ENCODE measurements at places on chromosomes 11 and 22.

GRCh38 chr22:29673361-29674066 lies 46.3 kb upstream of the CABP7 start:
- no peak for ATAC-seq

GRCh38 chr22:48919851-48920589 lies 907.7 kb downstream of the BRD1 start:
- ATAC-seq: no peak

GRCh38 chr11:66230156-66230555 lies 38.3 kb upstream of the RAB1B start:
- ATAC-seq: no peak

GRCh38 chr11:58775066-58775708 lies 43.4 kb upstream of the GLYAT start:
- no peak for ATAC-seq

- no peak for ATAC-seq
Observed at GRCh38 chr11:32891657-32892354, 805 bp upstream of the QSER1 start.

- ATAC-seq: no peak
Observed at GRCh38 chr11:99135508-99135907, 114.8 kb downstream of the CNTN5 start.

- ATAC-seq: no peak
Observed at GRCh38 chr22:48784701-48785503, 1042.8 kb downstream of the BRD1 start.

GRCh38 chr11:66967670-66968425 lies 7.3 kb upstream of the C11orf86 start:
- no peak for ATAC-seq

- ATAC-seq: no peak
Observed at GRCh38 chr22:43370036-43370435, 26.9 kb upstream of the SCUBE1 start.

- no peak for ATAC-seq
Observed at GRCh38 chr11:69470301-69470700, 11.2 kb upstream of the LINC01488 start.

GRCh38 chr11:79617561-79617960 lies 176.7 kb upstream of the TENM4 start:
- ATAC-seq: no peak

GRCh38 chr11:115181538-115181937 lies 322.7 kb downstream of the CADM1 start:
- ATAC-seq: no peak

GRCh38 chr22:46158283-46158682 lies 8.0 kb downstream of the PPARA start:
- ATAC-seq: no peak

DNA sequence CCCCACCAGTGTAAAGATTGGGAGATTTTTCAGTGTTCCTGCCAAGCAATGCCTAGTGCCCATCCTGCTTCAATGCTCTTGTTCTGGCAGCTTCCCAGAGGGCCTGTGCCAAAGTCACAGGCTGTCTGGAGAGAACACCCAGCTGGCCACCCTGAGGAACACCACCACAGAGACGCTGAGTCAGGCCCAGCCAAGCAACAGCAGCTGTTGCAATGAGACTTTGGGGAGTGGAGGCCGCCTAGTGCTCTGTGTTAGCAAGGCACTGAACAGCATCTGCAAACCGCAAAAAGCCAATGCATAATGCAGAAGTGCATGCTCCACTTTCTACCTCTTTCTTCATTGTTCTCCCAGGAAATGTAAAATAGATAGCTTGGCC lies 168.1 kb downstream of the NXPE2 start:
- ATAC-seq: no peak

GRCh38 chr22:27344546-27344945 lies 457.0 kb downstream of the MN1 start:
- no peak for ATAC-seq

DNA sequence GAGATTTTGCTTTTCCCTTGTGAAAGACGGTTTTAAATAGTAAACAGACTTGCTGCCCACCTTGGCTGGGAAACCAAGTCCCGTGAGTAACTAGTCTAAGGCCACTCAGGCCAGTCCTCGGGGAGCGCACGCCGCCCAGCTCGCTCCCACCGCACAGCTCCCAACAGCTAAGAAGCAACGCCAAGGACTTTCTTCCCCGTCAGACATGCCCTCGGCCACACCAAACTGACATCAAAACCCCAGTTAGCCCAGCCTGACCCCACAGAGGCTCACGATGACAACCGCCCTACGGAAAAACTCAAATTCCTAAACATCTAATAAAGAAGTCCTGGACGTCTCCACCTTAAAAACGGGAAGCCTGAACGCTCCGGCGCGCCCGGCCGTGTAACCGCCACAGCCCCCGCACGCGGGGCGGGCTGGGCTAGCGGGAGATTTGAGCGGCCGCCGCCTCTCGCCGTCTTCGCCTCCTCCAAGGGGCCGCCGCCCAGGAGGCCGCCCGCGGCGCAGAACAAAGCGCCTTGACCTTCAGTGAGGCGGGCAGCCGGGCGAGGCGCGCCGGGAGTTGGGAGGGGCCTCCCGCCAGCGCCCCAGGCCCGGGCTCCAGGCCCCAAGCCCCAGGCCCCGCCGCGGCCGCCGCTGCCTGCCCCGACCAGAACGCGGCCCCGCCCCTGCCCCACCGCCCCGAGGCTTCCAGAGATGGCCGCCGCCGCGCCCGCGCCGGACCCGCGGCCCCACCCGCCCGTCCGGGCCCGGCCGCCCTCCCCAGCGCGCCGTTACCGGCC lies 486 bp downstream of the NAP1L4 start:
- ATAC-seq: peak; percentile 79

DNA sequence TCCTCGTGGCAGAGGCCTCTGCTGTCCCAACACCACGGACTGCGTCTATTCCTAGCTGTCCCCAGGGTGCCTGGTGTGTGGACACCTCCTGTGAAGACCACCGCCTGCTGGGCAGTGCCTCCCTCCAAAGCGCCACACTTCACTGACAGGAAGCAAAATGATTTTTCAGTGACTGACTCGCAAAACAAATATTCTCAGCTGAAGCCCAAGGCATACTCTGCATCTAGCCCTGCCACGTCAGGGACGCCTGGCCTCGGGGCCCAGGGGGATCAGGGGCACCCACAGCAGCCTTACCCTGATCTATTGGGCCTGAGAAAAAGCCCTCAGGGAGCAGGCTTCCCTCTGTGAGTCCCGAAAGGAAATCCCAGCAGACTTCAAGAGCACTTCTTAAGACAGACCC lies 2.2 kb downstream of the BRD1 start:
- ATAC-seq: no peak

- no peak for ATAC-seq
Observed at GRCh38 chr11:47332303-47332711, 20.2 kb downstream of the MYBPC3 start.

GRCh38 chr22:23415490-23415851 lies 164.6 kb downstream of the IGLL1 start:
- no peak for ATAC-seq

GRCh38 chr11:5550440-5551095 lies 2.2 kb upstream of the OR52H1 start:
- no peak for ATAC-seq

GRCh38 chr11:133600786-133601185 lies 68.5 kb upstream of the OPCML start:
- ATAC-seq: no peak

DNA sequence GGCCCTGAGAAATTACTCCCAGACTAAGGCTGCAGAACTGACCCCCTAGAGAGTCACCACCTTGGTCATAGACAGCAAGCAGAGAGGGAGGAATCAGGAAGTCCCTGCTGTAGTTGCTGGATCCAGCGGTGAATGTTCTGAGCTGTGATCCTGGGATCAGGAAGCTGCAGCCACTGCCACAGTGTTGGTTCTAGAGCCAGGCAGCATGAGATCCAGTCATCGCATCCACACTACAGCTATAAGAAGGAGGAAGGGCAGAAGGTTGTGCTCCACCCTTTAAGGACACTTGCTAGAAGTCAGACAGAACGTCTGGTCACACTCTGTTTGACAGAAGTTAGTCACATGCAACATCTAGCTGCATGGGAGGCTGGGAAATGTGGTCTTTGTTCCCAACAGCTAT lies 104.7 kb upstream of the OR4B1 start:
- no peak for ATAC-seq

GRCh38 chr11:71488681-71489270 lies 35.8 kb downstream of the NADSYN1 start:
- peak; percentile 31 for ATAC-seq

DNA sequence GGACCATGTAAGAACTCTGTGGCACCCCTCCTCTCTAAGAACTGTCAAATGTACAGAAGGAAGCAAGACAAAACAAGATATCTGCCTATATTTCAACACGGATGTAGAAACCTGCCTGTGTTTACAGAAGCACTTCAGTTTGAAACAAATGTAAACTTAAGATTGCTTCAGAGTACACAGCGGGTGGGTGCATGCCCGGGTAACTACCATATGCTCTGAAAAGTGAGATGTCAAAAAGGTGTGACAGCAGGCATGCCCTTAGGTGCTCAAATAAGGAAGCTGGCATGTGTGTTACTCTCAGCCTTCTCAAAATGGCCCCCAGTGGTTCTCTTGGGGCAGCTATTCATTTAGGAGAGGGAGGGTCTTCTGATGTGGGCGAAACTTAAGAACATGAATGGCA lies 5.2 kb downstream of the ACP2 start:
- ATAC-seq: no peak

- ATAC-seq: no peak
Observed at GRCh38 chr11:47398551-47398950, 9.8 kb upstream of the SLC39A13 start.

GRCh38 chr11:116777056-116777455 lies 4.3 kb upstream of the BUD13 start:
- no peak for ATAC-seq

DNA sequence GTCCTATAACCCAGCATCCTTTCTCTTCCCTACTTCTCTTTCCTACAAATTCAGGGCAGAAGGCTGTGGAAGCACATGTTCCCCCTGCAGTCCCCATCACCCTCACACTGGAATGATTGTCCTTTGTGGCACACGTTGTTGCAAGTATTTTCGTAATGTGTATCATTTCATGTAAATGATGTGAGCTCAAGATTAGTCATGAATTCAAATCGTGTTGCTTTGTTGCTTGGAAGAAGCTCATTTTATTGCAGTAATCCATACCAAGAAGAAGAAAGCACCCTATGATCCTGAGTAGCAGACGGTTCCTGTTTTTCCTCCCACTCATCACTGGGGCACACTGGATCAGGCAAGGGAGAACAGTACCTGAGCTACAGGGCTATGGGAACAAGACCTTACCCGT lies 173.4 kb downstream of the NCAM1 start:
- ATAC-seq: no peak

- peak; percentile 10 for ATAC-seq
Observed at GRCh38 chr11:133934599-133935550, 21.9 kb downstream of the IGSF9B start.

DNA sequence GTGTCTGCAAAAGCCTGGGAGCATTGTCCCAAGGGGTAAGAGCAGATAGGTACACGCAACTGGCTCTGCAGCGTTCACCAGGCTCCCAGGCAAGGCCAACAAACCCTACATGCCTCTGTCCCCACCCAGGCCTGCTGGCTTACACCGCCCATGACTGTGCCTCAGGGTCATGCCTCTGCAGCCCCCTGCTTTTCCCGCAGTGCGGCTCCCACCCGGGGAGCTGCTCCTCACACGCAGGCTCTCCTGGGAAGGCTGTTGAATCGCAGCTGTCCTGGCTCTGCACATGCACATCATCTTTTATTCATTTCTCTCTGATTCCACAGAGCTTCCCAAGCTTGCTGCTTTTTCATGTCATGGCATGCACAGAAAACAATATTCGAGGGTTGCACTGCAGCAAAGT lies 29.2 kb upstream of the B3GAT1 start:
- no peak for ATAC-seq

- ATAC-seq: no peak
Observed at GRCh38 chr11:74138572-74138971, 32.2 kb downstream of the C2CD3 start.

DNA sequence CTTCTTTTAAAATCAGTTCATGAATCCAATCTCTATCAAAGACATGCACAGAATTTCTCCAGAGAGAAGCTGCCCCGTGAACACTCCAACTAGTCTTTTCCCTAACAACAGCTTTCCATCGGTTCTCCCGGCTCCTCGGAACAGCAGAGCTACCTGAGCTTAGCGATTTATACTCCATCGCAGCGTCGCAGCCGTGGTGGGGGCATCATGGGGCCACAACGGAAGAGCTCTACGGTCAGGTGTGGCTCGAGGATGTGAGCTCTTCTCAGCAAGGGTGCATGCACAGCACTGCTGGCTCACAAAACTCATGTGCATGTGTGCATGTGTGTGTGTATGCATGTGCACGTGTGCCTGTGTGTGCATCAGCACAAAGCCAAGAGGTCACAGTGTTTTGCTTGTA lies 11.7 kb upstream of the MOB2 start:
- ATAC-seq: no peak

DNA sequence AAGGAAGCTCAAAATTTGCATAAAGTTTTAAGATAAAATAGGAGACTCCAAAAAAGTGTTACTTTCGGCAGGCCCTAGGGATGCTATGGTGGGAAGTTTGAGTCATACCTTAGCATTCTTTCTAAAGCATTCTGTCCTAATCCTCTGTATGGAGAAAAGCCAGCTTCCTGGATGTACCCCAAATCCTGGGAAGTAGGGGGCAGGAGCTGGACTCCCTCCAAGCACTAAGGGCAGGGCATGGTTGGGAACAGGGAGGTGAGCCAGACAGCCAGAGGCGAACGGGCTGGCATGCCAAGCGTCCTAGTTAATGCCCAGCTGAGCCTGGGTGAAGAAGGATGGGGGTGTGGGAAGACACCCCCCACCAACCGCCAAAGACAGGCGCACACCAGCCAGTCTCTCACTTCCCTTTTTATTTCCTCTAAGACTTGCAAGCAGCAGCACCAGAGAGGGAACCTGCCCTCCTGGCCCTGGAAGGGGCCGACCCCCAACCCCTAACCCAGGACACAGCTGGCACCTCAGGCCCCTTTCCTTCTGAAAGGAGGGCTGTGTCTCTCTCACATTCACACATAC lies 23.9 kb downstream of the RTN4RL2 start:
- peak; percentile 81 for ATAC-seq

- ATAC-seq: peak; percentile 16
Observed at GRCh38 chr11:134837166-134837886, 425.3 kb upstream of the B3GAT1 start.

DNA sequence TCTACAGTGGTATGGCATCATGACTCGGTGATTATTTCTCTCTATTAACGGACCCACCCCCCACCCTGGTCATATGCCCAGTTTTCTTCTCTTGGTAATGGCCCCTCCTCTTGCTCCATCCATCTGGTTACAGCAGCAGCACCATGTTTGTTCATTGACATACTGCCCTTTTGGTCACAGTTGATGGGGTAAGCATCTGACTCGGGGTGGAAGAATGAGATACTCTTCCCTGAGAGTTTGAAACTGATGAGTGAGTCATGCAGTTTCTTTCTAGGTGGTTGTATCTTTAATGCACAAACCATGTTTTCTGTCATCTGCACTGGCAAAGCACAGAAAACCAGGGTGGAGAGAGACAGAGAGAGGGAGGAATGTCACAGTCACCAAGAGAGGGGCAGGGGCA lies 126.0 kb downstream of the SYN3 start:
- no peak for ATAC-seq

GRCh38 chr11:8763070-8763685 lies 80.6 kb downstream of the RPL27A start:
- no peak for ATAC-seq

Data from stimulated activated memory B cell treated with anti-CD40 and anti-IgM and Interleukin-4, amounts not matched to agents 10 μg/mL and 1 μg/mL and 100 μg/mL, for 72 hours (primary cell).